ENCODE measurements at places on chromosomes 7 and 10.
A peak's percentile ranks its signal among the peaks of the same experiment; 100 is the strongest.

GRCh38 chr7:138435231-138435919 lies 24.7 kb upstream of the TRIM24 start:
- DNase-seq: no peak

GRCh38 chr10:76080991-76081390 lies 649.6 kb downstream of the LRMDA start:
- DNase-seq: no peak

GRCh38 chr10:27912231-27912630 lies 86.6 kb downstream of the ODAD2 start:
- DNase-seq: no peak

DNA sequence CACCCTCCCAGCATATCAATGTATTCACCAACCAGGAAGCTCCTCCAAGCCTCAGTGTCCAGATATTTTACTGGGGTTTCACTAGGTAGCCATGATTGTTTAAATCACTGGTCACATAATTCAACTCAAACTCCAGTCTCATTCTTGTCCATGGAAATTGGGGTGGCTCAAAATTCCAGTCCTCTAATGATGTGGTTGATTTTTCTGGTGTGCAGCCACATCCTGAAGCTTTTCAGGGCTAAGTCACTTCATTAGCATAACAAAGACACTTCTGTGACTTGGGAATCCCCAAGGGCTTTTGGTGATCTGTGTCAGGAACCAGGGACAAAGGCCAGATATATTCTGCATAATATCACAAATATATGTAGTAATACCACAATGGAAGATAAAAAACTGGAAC lies 786.9 kb upstream of the IGFBP3 start:
- DNase-seq: no peak

- no peak for DNase-seq
These were observed 202.0 kb downstream of the STK31 start for GRCh38 chr7:23912065-23912464.

GRCh38 chr7:38728145-38728544 lies 97.0 kb upstream of the AMPH start:
- DNase-seq: no peak

GRCh38 chr7:158525648-158526484 lies 61.8 kb downstream of the PTPRN2 start:
- no peak for DNase-seq

DNA sequence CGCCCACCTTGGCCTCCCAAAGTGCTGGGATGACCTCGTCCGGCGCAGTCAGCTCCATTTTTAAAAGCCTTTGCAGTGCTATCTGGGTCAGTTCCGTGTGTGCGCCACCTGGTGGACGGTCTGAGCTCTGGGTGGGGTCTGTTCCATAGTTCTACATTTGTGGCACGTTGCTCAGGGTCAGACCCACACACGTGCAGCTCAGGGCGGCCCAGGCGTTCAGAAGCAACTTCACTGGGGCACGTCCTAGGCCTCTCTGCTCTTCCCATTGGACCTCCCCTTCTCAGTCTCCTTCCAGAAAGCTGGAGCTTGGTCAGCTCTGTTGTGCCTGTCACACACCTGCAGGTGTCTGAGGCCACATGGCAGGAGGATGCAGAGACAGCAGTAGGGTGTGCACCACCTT lies 137.9 kb downstream of the DNAJB6 start:
- peak; percentile 50 for DNase-seq

DNA sequence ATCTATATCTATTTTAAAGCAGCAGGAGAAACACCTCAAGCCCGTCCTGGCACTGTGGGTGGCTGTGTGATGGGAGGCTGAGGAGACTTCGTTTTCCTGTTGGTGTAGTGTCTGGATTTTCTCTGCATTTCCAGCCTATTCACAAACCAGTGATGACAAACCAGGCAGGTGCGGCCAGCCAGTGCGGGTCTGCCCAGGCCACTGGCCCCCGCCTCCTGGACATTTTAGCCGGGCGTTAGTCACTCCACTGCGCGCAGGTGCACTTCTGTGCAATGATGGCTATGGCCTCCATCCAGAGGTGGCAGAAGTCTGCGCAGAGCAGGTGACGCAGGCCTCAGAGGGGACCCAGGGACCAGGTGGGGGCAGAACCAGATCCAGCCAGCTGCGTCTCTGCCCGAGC lies 64.9 kb upstream of the PITRM1 start:
- DNase-seq: no peak

GRCh38 chr7:134992626-134993179 lies 6.4 kb downstream of the AGBL3 start:
- DNase-seq: peak; percentile 23

DNA sequence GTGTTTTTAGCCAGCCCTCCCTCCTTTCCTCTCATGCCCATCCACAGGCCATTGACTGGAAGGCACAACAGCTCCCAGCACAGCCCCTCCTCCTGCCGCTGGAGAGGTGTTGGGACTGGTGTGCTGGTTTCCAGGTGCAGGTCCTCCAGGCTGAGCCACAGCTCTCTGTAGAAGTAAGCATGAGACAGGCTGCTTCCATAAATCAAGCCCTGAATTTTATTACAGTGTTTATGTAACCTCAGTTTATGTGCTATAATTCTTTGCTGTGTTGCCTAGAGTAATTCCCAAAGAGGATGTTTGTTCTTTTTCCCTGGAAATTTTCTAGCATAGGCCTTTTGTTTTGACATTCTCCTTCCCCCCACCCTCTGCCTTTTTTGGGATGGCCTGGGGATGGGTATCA lies 445.8 kb downstream of the AUTS2 start:
- no peak for DNase-seq

DNA sequence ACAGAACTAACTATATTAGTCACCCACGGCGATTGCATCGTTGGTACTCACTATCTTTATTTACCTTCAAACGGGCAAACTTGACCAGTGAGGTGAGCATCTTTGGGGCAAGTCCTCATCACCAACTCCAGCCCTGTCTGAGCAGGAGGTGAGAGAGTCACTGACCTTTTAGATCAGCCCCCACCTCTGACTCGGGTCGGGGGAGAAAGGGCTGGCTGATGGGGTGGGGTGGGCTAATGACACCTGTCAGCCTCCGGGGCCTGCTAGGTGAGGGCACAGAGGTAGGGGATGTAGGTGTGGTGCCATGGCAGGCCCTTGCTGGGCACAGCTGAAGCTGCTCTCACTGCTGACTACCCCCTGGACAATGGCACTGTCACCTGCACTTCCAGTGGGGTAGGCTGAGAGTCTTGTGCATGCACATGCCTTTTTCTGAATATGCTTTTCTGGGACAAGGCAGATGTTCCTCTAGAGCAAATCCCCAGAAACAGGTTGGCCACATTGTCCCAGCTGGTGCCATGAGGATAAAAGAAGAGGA lies 359.5 kb upstream of the MKI67 start:
- DNase-seq: no peak

DNA sequence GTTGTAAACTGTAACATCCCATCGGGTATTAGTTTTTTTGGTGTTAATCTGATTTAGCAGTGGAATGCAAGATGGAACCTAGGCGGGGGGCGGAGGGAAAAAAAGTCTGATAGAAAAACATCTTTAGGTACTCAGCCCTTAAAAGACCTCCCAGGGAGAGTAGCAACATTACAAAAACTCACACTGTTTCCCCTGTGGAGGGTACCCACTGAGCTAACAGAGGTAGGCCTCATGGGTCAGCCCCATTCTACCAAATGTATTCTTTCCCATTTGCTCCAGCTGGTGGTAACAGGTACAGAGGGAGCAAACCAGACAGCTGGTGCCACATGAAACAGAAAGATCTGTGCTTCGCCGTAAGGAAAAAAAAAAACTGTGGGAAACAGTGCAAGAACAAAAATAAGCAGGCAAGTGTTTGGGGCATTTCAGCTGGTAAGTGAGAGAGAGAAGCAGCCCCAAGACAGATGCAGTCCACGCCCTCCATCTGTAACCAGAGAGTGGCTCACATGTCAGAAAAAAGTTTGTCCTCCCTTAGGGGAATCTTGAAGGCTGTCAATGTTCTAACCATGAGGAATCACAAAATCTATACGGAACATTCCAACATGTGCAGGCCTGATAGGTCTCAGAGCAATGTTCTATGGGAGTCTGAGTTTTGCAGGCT lies 65.3 kb downstream of the HOXA1 start:
- no peak for DNase-seq

DNA sequence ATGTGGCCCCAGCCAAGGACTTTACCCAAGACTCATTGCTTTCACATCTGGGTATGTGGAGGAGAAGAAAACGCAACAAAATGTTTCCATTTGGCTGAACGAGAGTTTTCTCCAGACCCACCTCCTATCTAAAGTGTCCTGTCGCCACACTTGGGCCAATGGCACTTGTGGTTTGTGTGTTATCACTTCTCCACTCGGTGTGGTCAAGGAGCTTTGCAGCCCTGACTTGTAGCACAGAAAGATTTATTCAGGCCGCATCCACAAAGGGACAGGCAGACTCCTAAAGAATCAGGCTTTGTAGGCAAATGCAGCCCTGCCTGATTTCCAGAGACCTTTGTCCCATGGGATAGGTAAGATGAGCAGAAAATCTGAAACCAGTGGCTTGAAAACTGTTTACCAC lies 12.8 kb upstream of the LRRC4 start:
- DNase-seq: no peak

GRCh38 chr7:139730746-139731612 lies 46.8 kb downstream of the HIPK2 start:
- no peak for DNase-seq

DNA sequence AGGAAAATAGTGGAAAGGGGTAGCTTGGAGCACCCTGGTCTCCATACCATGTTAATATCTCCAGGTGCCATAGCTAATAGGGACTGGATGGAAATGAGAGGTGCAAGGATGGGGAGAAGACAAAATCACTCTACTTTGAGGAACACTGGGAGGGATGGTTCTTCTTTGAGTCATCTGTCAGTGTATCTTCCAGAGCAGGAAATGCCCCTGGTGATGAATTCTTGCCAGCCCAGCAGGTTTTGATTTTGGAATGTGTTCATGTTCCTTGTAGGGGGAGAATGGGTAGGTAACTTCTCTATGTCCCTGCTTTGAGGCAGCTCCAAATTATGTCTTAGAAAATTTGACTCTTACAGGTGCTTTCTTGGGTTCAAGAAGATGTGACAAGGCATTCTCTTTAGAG lies 177.0 kb upstream of the GLI3 start:
- no peak for DNase-seq

GRCh38 chr7:5420067-5420880 lies 3.4 kb downstream of the TNRC18 start:
- peak; percentile 40 for DNase-seq

DNA sequence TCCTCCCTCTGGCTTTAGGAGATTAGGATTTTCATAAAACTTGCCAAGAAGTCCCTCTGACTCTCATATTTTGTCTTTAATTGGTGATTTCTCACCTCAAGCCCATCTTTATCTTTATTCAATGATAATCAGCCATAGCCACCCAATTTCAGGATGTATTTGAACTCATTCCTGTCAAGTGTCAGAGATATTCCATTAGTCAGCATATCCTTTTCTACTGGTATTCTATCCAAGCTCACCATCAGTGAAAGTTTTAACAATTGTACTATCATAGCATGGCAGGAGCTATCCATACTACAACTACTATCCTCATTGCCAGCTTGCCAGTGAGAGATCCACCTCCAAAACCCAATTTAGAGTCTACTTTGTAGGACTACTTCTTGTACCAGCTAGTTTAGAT lies 114.6 kb downstream of the GNAI1 start:
- DNase-seq: no peak

DNA sequence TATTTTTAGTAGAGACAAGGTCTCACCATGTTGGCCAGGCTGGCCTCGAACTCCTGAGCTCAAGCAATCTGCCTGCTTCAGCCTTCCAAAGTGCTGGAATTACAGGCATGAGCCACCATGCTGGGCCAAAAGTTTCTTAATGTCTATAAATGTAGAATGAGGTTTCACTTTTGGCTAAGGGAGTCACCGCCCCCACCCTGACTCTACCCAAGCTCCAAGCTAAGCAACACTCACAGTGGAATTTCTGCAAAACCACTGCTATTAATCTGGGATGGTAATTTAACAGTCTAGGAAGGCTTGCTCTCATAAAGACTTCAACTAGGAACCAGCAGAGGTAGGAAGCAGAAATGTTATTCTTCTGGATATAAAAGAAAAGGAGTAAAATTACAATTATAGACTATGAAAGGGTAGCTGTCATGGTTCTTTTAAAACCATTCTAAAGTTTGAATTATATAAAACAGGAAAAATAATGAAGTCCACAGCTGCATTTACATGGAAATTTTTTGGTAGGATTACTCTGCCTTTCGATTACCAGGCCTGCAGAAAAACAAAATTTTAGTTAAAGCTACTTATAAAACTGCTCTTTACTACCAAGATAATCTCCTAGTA lies 211.6 kb downstream of the SFMBT2 start:
- no peak for DNase-seq

DNA sequence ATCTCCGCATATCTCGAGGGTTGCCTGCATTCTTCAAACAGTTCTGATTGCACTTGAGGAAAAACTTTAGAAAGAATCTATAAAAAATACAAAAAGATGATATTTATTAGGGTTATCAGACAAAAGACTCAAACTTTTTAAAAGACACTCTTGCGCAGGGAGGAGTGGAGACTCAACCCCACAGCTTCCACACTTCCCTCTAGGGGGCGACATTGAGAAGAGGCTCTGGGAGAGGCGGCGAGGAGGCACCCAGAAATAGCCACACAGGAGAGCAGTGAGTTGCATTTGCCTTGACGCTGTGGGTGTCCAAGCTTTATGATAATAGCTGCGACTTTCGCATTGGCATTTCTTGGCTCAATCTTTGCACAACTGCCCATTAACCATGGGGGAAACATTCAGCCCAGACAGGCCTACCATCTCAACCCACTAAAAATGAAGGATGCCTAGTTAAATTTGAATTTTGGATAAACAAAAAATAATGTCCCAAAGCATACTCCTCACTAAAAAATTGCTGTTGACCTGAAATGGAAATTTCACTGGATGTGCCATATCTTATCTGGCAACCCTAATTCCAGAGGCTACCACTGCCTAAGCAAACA lies 86.2 kb downstream of the EBF3 start:
- DNase-seq: peak; percentile 55

DNA sequence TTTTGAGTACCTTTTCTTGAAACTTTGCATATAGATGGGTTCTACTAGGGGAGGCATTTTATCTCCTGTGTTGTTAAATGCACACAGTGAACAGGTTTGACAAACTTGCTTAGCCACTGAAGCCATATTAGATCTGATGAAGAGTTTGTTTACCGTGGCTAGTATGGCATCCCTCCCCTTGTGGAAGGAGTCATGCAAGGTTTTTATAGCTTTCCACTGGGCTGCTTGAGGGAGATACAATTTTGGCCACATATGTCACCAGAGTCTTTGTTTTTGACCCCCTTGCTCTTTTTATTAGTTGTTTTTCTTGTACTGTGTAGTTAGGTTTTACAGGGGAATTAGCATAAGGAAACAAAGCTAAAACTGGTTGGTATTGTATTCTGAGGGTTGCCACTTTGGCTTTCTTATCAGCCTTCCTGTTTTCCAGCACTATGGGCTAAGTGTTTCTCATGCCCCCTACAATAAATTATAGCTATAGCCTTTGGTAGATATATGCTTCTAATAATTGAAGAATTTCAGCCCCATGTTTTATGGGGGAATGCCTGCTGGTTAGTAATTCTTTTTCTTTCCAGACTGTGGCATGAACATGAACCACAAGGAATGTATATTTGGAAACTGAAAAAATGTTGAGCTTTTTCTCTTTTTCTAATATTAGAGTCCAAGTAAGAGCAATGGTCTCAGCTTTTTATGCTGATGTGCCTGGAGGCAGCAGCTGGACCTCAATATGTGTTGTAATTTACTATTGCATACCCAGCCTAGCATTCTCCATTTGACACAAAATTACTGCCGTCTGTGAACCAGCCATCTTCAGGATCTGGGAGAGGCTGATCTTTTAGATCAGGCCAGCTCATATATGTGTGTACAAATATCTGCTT lies 18.4 kb upstream of the STEAP2 start:
- no peak for DNase-seq

GRCh38 chr7:102036958-102037357 lies 219.5 kb downstream of the CUX1 start:
- no peak for DNase-seq

- DNase-seq: peak; percentile 15
These were observed 59.2 kb upstream of the OIT3 start for GRCh38 chr10:72834183-72834825.

All from stimulated activated CD4-positive, alpha-beta T cell treated with anti-CD3 and anti-CD28 coated beads, Interleukin-15, amount 100 ng/mL, for 24 hours (primary cell).